ENCODE measurements at places on chromosomes 2 and 18.

DNA sequence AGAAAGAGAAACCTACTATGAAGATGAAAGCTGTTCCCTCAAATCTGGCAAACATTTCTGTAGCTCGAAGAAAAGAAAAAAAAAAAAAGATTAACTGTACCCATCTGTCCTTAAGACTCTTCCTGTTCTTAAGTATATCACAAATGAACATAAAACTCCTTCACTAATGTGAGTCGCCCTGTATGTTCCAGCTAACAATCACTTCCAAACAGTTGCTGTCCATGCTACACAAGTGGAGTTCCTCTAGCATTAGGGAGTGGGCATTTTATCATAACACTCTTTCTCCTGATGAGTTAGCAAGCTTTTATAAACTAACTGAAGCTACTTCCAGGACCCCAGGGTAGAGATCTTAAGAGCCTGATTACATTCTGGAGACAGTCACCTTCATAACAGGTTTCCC is 5.8 kb downstream of the CUL3 start:
- no peak overlapping the region for H3K4me3 ChIP-seq
- H3K27me3 ChIP-seq: no peaks in the 10 kb centered on the region
- H3K27ac ChIP-seq: no peak overlapping the region

DNA sequence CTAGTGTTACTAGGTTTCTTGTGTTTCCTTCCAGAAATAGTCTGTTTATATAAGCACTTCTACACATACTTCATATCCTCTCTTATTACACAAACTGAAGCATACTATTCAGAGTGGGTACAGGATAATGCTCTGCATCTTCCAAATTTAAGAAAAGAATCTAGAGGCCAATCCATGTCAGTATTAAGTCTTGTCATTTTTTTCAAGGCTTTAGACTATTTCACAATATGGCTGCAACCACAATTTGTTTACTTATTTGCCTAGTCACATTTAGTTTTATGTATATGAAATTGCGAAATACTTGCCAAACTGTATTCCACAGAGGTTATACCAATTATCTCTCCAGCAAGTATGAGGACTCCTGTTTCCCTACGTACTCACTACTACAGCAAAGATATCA is 27.9 kb downstream of the IWS1 start:
- H3K4me1 ChIP-seq: no peaks in the 10 kb centered on the region
- DNase-seq: peak; percentile 32

DNA sequence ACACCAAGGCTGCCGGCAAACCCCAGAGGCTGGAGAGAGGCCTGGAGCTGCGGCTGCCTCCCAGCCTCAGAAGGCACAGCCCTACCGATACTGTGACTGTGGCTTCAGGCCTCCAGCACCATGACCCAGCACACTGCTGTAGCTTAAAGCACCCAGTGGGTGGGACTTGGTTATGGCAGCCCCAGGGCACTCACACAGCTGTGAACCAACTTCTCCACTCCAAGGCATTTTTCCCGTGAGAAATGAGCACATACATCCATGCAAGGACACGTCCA is 199.5 kb downstream of the NDUFA10 start:
- H3K4me3 ChIP-seq: no peak overlapping the region
- DNase-seq: no peak
- no peaks in the 10 kb centered on the region for H3K36me3 ChIP-seq
- H3K27ac ChIP-seq: no peak overlapping the region

- no peaks in the 10 kb centered on the region for H3K4me1 ChIP-seq
- H3K27me3 ChIP-seq: no peaks in the 10 kb centered on the region
- H3K36me3 ChIP-seq: no peaks in the 10 kb centered on the region
- DNase-seq: peak; percentile 2
Observed at GRCh38 chr2:186348200-186348599, 137.9 kb upstream of the ZC3H15 start.

- H3K27ac ChIP-seq: no peak overlapping the region
- H3K4me1 ChIP-seq: no peaks in the 10 kb centered on the region
- no peaks in the 10 kb centered on the region for H3K27me3 ChIP-seq
- no peak for DNase-seq
- no peak overlapping the region for H3K4me3 ChIP-seq
Observed at GRCh38 chr18:34734056-34734455, 24.0 kb downstream of the DTNA start.

DNA sequence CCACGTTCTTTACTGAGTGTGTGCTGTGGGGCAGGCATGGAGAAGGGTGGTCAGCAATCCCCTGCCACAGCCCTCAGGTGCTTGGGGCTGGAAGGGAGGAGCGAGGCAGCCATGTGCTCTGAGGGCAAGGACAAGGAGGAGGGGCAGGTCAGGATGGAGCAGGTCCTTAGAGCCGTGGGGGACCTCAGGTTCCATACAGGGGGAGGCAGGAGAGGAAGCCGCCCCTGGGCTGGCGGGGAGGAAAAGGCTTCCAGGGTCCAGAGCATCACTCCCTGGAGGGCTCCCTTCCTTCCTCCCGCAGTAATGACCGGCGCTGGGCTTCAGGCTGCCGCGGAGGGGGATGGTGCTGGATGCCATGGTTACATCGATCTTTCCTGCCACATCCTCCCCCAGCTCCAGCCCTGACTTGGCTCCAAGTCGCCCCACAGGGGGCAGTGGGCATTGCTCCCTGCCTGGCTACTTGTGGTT is 6.6 kb downstream of the GAREM2 start:
- no peaks in the 10 kb centered on the region for H3K27me3 ChIP-seq
- no peak for DNase-seq
- peaks cover 19% of the 10 kb centered on the region for H3K4me1 ChIP-seq
- no peak overlapping the region for H3K4me3 ChIP-seq
- no peaks in the 10 kb centered on the region for H3K36me3 ChIP-seq

DNA sequence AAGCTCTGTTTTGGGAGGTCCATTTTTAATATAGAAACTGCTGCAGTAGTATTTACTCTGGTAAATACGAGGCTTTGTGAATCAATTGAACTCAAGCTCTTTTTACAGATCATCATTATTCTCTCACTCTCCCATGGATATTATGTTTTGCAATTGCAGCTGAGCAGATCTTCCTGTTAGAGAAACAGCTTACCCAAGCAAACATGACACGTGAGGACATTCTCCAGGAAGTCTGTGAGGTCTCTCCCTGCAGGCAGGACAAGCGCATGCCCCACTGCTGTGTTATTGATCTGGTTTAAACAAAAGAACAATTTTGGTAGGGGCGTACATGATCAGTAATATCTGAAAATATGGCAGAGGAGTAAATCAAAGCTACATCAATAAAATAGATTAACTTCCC is 72.1 kb downstream of the COL6A3 start:
- no peak for DNase-seq
- H3K4me3 ChIP-seq: no peak overlapping the region
- no peaks in the 10 kb centered on the region for H3K36me3 ChIP-seq

- H3K36me3 ChIP-seq: peaks cover 6% of the 10 kb centered on the region
- H3K4me3 ChIP-seq: no peak overlapping the region
- peaks cover 43% of the 10 kb centered on the region for H3K4me1 ChIP-seq
- peak; percentile 82 for DNase-seq
- H3K27ac ChIP-seq: no peak overlapping the region
- no peaks in the 10 kb centered on the region for H3K27me3 ChIP-seq
Observed at GRCh38 chr2:144382849-144383248, 137.1 kb downstream of the ZEB2 start.

DNA sequence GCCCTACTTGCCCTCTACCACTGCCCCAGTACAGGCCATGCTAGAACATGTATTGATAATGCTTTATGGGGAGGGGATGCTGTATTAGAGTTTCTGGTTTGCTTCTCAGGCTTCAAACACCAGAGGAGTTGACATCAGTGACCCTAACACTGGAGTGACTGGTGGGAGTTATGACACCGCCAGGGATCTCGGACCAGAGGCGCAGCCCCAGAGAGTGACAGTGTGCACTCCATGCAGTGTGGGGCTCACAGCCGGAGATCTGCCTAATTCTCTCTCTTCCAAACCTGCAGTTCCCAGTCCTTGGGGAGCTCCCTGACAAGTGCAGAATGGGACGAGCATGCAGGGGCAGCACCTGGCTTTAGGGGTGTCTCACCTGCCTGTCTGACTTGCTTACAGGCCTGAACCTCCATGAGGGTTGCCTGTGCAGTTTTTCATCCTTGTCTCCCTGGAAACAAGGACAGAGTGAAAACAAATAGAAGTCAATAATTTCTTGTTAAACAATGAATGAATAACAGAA is 244.9 kb upstream of the MYT1L start:
- H3K36me3 ChIP-seq: no peaks in the 10 kb centered on the region
- H3K4me3 ChIP-seq: no peak overlapping the region
- no peaks in the 10 kb centered on the region for H3K27me3 ChIP-seq

GRCh38 chr2:163812926-163813520 is 77.2 kb upstream of the FIGN start:
- H3K27ac ChIP-seq: no peak overlapping the region
- H3K27me3 ChIP-seq: no peaks in the 10 kb centered on the region
- no peak overlapping the region for H3K4me3 ChIP-seq

DNA sequence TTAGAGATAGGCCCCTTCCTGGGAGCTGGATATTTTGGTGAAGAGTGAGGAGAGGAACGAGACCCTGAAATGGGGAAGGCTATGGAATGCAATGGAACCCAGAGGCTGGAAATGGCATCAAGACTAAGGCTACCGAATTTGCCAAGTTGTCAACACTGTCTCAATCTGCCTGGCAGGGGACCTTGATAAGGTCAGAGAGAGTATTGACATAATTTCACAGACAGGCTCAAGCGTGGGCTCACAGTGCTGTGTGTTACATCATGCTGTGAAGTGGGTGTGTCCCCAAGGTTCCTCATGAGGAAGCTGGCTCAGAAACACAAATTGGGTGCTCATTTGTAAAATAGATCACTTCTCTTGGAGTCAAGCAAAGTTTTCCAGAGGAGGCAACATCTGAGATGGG is 51.8 kb upstream of the CYRIA start:
- H3K36me3 ChIP-seq: no peaks in the 10 kb centered on the region
- DNase-seq: no peak
- no peaks in the 10 kb centered on the region for H3K27me3 ChIP-seq

GRCh38 chr2:174821628-174822027 is 57.4 kb upstream of the CHRNA1 start:
- H3K4me3 ChIP-seq: no peak overlapping the region
- no peaks in the 10 kb centered on the region for H3K36me3 ChIP-seq
- no peak overlapping the region for H3K27ac ChIP-seq
- no peaks in the 10 kb centered on the region for H3K27me3 ChIP-seq
- H3K4me1 ChIP-seq: no peaks in the 10 kb centered on the region

- no peak overlapping the region for H3K4me3 ChIP-seq
- H3K36me3 ChIP-seq: no peaks in the 10 kb centered on the region
- H3K27ac ChIP-seq: no peak overlapping the region
- no peak for DNase-seq
Observed at GRCh38 chr2:23375448-23375847, 9.5 kb upstream of the KLHL29 start.

DNA sequence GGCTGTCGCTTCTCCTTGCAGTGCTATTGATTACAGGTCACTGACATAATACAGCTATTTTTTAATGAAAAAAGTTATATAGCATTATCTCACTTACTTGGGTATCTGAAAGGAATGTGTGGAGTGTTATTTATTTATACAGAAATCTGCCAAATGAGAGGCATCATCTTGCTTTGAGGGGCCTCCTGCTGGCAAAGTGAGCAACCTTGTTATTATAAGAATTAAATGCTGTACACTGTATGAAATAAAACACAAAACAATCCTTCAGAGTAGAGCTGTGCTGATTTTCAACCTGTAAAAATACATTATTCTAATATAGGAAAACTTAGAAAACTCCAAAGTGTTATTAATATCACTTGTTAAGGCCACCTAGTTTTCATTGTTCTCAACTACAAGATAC is 20.9 kb downstream of the ERBB4 start:
- peaks cover 15% of the 10 kb centered on the region for H3K27me3 ChIP-seq
- H3K27ac ChIP-seq: no peak overlapping the region
- no peaks in the 10 kb centered on the region for H3K36me3 ChIP-seq
- DNase-seq: no peak
- H3K4me3 ChIP-seq: no peak overlapping the region

GRCh38 chr2:143205106-143205764 is 76.0 kb downstream of the ARHGAP15 start:
- H3K27ac ChIP-seq: no peak overlapping the region
- no peaks in the 10 kb centered on the region for H3K27me3 ChIP-seq
- H3K4me3 ChIP-seq: no peak overlapping the region
- peaks cover 28% of the 10 kb centered on the region for H3K36me3 ChIP-seq
- peak; percentile 42 for DNase-seq
- no peaks in the 10 kb centered on the region for H3K4me1 ChIP-seq

GRCh38 chr2:128868686-128869551 is 550.3 kb upstream of the HS6ST1 start:
- H3K36me3 ChIP-seq: no peaks in the 10 kb centered on the region
- no peak overlapping the region for H3K4me3 ChIP-seq
- no peak overlapping the region for H3K27ac ChIP-seq
- H3K27me3 ChIP-seq: no peaks in the 10 kb centered on the region

- no peak overlapping the region for H3K27ac ChIP-seq
- DNase-seq: no peak
- H3K36me3 ChIP-seq: no peaks in the 10 kb centered on the region
- no peaks in the 10 kb centered on the region for H3K27me3 ChIP-seq
Observed at GRCh38 chr2:47767497-47767844, 15.5 kb upstream of the MSH6 start.

- no peaks in the 10 kb centered on the region for H3K4me1 ChIP-seq
- H3K36me3 ChIP-seq: no peaks in the 10 kb centered on the region
- H3K27me3 ChIP-seq: no peaks in the 10 kb centered on the region
Observed at GRCh38 chr2:188628989-188629752, 337.5 kb downstream of the GULP1 start.

- H3K27ac ChIP-seq: no peak overlapping the region
- no peak for DNase-seq
- peaks cover 7% of the 10 kb centered on the region for H3K4me1 ChIP-seq
- H3K27me3 ChIP-seq: no peaks in the 10 kb centered on the region
- H3K36me3 ChIP-seq: no peaks in the 10 kb centered on the region
Observed at GRCh38 chr2:191202209-191202721, 42.9 kb upstream of the MYO1B start.

DNA sequence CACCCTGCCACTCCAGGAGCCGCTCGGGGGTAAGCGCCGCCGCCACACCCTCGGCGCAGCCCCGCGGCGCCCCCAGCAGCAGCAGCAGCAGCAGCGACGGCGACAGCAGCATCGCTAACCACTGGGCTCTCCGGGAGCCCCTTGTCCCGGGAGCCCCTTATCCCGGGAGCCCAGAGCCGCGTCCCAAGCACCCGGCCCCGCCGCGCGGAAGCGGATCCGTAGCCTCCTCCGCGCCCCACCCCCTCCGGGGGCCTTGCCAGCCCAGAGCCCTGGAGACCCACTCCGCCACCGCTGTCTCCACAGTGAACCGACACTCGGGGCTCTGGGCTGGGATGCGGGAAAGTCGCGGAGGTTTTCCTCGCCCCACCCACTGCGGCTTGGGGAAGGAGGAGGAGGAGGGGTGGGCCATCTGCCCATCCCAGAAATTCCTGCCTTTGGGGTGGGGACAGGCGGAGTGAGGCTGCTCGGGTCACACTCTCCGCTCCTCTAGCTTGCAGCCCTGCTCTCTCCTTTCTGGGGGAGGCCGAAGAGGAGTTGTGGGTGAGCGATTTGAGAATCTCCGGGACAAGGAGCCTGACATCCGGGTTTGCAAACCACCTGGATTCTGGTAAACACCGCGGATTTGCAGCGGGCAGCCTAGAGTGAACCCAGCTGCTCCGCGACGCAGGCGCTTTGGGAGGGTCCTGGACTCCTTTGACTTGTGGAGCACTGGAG is at the start of gene PLA2R1:
Gene PLA2R1, minus strand, starts transcription at position 324 of the 714 bp plus-strand sequence. Its CDS starts 212 bp downstream, at position 112.
- peak; percentile 45 for DNase-seq
- H3K4me3 ChIP-seq: peak within 1 kb of the TSS; percentile 46
- peaks cover 11% of the 10 kb centered on the region for H3K4me1 ChIP-seq
- H3K27me3 ChIP-seq: peaks cover 7% of the 10 kb centered on the region

GRCh38 chr2:134466141-134466540 is 212.3 kb downstream of the MGAT5 start:
- peak; percentile 25 for DNase-seq
- no peaks in the 10 kb centered on the region for H3K4me1 ChIP-seq
- H3K27me3 ChIP-seq: no peaks in the 10 kb centered on the region

- no peak overlapping the region for H3K27ac ChIP-seq
- no peaks in the 10 kb centered on the region for H3K27me3 ChIP-seq
- no peak overlapping the region for H3K4me3 ChIP-seq
- H3K4me1 ChIP-seq: peaks cover 7% of the 10 kb centered on the region
Observed at GRCh38 chr18:51077217-51077616, 47.2 kb downstream of the SMAD4 start.

Measured in common myeloid progenitor, CD34-positive (primary cell).